Cardiac septum (tissue), 1 donor: ENCODE measurements at places on chromosomes 4 and X.
A peak's percentile ranks its signal among the peaks of the same experiment; 100 is the strongest.

GRCh38 chrX:107826238-107827029 lies 768 bp downstream of the MID2 start:
- no peak for DNase-seq

DNA sequence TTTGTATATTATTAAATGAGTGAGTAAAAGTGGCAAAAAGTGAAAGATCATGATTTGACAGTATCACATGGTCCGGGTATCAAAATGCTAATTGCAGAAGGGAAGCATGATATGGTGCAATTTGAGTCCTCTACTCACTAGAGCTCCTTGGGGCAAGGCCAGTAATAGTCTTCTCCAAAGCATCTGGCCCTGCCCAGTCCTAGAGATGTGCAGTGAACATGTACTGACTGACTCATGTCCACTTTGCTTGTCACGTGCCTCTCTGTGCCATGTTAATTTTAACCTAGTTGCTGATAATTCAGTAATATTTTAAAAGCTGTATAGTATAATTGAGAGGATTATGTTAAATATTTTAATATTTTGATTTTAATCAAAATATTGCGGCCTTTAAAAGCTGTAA lies 54.6 kb upstream of the TENM3 start:
- no peak for DNase-seq

- peak; percentile 81 for DNase-seq
Observed at GRCh38 chrX:107684956-107685385, 56.7 kb downstream of the PRPS1 start.

DNA sequence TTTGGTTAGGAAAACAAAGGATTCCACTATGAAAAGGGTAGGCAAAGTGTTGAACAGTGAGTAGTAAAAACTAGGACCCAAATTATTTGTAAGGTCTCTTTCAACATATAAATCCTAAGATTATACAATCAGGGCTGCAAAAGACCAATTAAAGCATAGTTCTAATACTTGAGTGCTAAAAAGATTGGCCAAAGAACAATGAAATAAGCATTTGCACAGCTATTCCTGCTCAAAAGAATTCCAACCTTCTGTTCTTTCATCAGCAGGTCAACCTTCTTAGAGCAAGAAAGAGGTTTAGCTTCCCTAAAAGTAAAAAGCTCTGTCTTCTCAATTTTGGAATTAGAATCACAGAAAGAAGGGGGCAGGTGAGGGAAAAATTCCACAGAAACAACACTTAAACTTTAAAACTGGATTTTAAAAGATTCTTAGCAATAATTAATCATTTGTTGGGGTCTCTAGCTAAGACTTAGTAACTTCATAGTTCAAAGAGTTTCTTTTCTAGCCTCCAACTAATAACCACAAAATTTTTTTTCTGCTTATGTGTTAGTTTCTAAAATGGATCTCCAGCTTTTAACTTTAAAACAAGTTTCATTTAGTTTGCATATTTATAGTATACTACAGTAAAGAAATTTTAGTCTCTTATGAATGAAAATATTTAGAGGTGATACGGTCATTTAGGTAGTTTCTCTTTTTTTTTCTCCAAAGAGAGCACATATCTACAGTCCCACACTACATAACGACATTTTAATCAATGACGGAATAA lies 16.3 kb downstream of the TSPAN5 start:
- no peak for DNase-seq

GRCh38 chr4:133124746-133125145 lies 24.3 kb upstream of the PCDH10 start:
- DNase-seq = no peak

- DNase-seq = no peak
Observed at GRCh38 chr4:150152766-150153165, 74.5 kb downstream of the DCLK2 start.

DNA sequence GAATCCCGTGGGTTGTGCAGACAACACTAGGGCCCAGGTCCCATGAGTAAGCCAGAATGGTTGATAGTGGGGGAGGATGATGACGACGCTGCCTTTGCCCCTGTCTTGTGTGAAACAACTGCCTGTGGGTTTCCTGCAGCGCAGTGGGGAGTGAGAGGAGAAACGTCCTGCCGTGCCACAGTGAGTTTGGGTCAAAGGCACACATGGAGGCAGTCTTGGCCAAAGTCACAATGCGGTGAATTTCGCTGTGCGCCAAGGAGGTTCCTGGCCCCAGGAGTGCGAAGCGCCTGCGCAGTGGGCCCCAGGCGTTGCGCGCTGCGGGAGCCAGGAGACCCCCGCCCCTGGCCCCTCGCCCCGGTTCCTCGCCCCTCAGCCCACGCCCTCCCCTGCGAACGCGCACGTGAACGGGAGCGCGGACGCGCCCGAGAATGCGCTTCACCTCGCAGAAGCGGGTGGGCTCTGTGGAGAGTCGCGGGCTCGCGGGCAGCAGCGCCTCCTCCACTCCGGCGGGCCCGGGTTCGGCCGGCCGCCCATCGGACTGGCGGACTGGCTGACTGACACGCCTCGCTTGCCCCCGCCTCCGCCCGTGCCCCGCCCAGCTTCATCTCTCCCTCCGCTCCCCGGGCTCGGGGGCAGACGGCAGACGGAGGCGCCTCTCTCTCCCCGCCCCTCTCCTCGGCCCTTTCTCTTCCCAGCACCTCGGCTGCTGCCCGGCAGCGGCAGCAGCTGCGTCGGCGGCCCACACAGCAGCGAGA lies at the start of gene NUDT10:
TSS of gene NUDT10 (plus strand) at position 635 of the 755 bp plus-strand sequence. CDS start 144 bp downstream, outside the sequence.
- no peak for DNase-seq

GRCh38 chr4:41665636-41666207 lies 82.8 kb downstream of the PHOX2B start:
- DNase-seq = no peak

GRCh38 chrX:19389227-19389845 lies 45.6 kb downstream of the PDHA1 start:
- no peak for DNase-seq

- DNase-seq = no peak
Observed at GRCh38 chrX:103212749-103213457, 2.0 kb upstream of the BEX4 start.

GRCh38 chr4:163171590-163171989 lies 4.9 kb upstream of the NAF1 start:
- no peak for DNase-seq

DNA sequence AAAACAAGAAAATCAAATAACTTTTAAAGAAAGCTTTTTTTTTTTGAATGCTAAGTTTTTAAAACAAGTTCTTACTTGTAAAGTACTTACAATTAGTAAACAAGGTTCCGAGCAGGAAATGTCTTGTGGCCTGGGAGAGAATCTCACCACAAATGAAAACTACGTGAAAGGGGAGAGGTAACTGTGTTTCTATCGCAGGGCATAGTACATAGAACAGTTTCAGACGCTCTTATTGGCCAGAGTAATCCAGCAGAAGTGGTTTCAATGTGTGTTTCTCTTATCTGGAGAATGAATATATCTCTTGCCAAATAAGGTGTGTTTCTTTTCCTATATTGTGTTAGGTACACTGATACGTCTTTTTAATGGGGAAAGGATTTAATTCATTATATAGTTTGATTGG lies at the start of gene PLAC8:
TSS of gene PLAC8 (minus strand) at position 154 of the 400 bp plus-strand sequence. CDS start 6,808 bp downstream, outside the sequence.
- DNase-seq = no peak

DNA sequence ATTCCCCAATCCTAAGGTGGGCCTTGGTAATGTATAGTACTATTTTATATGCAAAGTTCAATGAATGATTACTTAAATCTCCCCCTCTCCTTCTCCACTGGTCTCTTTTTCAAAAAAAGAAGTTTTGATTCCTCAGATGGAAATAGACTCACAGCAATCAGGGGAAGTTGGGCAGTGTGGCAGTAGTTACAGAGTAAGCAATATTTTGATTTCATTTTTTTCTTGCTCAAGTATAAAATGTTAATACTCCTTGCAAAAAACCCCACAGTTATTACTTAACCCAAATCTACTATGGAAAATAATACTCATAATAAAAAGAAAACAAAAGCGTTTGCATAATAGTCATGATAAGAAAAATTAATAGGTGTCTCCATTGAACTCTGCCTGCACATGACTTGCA lies 56.9 kb upstream of the CXCL8 start:
- DNase-seq = no peak

DNA sequence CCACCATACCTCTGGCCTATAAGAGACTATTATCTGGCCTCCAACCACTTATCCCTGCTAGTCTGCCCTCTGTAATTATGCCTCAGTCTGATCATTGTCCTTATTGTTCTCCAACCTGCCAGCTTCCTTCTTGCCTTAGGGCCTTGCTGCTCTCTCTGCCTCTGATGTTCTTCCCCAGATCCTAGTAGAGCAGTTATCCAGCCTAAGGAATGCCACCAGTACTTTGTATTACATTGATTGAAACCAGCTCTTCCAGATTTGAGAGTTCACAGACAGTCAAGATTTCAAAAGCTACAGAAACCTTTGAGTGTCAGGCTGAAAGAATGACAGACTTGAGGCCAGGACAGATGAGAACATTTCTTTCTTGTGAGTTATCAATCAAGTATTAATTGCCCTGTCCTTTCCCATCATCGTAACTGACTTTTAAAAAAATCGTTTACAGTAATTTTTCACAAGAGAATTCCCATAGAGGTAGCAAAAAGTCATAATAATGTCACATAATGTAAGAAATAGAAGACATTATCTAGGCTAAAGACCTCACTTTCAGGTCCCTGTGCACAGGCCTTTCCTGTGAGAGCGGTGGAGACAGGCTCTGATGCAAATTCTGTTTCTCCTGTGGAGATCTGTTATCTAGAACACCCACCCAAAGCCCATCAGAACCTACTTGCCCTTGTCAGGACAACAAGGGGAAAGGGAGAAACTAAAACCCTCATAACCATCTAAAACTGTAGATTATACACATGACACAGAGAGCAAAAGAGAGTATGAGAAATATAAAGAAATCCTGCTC lies 64.1 kb upstream of the GUCY1A1 start:
- DNase-seq = no peak

GRCh38 chr4:131081069-131081468 lies 1985.1 kb downstream of the C4orf33 start:
- no peak for DNase-seq

DNA sequence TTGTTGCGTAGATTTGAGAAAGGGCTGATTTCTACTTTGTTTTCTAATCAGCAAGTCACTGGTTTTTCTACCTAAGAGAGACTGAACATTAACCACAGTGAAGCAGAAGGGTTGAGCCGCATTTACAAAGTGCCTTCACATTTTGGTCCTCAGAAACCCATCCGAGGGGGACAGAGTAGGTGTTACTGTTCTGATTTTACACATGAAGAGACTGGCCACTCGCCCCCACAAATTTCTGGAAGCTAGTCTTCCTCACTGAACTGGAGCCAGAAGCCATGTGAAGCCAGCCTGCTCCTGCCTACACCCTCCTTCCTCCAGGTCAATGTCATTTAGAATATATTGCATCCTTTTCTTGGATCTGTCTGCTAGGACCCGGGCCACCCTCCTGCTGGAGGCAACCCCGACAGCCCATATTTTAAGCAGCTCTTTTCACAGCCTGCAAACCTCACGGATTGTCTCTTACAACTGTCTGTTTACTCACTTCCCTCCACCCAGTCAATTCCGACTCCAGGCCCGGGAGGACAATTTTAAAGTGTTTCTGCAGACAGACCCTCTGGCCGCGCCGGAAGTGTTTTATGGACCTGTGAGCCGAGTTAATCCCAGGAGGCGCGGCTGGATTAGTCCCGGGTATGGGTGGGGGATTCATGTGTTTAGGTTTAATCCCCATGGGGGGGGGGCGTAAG lies 73.2 kb upstream of the BCOR start:
- DNase-seq = peak; percentile 46

DNA sequence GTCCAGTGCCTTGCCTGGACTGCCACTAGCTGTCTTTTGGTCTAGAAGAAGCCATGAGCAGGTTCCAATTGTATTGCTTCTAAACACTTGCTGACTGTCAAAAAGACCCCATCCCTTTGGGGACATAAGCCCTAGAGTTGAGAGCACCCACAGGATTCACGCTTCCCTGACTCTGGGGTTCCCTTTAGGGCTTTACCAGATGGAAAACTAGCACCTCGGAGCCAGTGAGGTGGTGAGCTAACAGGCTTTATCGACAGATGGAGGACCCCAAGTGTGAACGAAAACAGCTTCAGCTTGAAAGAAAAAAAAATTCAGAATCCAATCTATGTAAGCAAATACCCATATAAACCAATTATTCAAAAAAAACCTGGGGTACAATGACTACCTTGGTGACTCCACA lies 90.8 kb downstream of the NAA11 start:
- no peak for DNase-seq

GRCh38 chr4:59973492-59973891 lies 1226.6 kb upstream of the ADGRL3 start:
- no peak for DNase-seq

- DNase-seq = no peak
Observed at GRCh38 chrX:10120331-10120730, 36.4 kb upstream of the CLCN4 start.

DNA sequence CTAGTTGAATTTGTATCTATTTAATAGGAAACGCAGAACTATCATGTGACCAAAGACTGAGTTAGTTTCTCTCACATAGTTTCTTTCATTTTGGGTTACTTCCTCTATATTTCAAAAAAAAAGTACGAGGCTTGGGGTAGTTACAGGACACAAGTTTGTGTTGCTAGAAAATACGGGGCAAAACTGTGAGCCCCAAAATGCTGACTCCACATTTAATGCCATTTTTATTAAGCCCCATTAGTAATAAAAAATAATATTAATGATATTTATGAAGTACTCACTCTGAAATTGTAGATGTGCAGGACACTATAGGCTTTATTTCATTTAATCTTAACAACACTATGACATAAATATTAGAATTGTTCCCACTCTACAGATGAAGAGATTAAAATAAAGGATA lies 268.6 kb downstream of the DTHD1 start:
- DNase-seq = no peak

DNA sequence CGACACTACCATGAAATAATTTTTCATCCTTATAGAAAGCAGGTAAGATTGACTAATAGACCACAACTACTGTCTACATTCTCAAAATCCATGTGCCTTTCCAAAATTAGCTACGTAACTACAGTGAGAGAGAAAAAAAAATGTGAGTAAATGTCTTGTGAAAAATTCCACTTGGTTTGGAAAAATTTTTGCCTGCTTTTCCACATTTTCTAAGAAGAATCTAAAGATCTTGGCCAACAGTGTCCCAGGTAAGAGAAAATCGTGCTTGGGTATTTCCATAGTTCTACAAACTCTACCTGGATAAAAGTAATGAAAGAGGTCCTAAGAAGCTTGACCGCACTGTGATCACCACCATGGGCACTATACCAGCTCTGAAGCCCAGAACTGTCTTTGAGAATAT lies 1.4 kb upstream of the CLCN3 start:
- DNase-seq = no peak

- no peak for DNase-seq
Observed at GRCh38 chr4:123568936-123569335, 172.3 kb downstream of the SPRY1 start.

DNA sequence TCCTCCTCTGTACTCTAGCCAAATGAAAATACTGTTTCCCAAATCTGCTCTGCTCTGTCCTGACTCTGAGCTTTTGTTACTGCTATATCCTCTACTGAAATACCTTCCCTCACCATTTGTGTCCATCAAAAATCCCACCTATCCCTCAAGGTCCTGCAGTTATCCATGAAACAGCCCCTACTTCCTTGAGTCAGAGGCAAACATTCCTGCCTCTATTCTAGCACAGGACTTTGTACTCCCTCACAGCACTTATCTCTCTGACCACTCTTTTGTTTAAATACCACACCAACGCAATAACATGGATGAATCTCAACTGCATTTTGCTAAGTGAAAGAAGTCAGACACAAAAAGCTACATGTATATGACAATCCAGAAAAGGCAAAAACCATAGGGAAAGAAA lies 10.5 kb upstream of the RNF128 start:
- no peak for DNase-seq
